Suppressor macrophage treated with lipopolysaccharide for 1 hour (primary cell): ENCODE measurements at places on chromosomes 2 and 18.

GRCh38 chr2:168090366-168091135 lies 156.8 kb downstream of the STK39 start:
- DNase-seq = no peak

DNA sequence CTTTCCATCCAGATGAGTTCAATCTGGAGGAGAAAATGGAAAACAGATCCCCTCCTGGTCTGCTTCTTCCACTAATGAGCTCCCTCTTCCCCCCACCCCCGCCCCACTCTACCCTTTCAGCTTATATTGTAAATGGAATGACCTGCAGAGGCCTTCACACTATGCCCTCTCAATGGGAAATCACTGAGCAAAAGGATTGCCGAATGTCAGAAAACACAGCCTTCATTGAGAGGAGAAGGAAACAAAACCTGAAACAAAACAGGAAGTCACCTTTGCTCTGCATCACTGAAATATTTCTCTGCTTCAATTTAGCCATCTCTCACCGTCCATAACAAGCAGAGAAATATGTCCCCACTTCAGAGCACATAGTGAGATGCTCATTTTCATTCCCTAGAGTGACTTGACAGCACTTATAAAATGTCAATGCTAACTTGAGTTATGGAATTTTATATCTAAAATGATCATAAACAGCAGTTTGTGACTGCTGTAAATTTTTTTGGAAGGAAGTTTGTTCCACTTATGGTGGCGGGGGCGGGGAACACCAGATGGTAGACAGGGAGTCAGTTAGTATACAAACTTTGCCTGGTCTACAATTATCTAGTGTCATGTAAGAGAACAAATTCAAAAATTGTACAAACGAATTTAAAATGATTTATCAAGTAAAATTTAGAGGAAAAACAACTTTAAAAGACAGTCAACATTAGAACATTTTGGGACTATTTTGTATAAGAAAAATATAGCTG lies 1.8 kb upstream of the FRZB start:
- DNase-seq = no peak

DNA sequence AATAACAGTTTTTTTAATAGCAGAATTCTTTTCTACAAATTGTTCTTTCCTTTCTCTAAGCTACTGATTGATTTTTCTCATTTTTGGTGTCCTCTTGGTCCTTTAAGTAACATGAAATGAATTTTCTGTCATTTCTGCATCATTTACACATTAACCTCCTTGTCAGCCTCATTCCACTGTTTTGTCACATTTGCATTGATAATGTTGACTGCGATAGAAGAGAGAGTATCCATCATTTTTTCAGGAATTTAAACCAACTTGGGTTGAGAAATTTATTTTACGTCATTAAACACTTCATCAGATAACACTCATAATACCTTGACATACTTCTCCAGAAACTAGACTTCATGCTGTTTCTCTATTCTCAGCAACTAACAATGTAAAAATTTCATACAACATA lies 422.2 kb downstream of the LRRTM4 start:
- DNase-seq = no peak

GRCh38 chr2:174281736-174282135 lies 33.4 kb upstream of the OLA1 start:
- DNase-seq = peak; percentile 86

DNA sequence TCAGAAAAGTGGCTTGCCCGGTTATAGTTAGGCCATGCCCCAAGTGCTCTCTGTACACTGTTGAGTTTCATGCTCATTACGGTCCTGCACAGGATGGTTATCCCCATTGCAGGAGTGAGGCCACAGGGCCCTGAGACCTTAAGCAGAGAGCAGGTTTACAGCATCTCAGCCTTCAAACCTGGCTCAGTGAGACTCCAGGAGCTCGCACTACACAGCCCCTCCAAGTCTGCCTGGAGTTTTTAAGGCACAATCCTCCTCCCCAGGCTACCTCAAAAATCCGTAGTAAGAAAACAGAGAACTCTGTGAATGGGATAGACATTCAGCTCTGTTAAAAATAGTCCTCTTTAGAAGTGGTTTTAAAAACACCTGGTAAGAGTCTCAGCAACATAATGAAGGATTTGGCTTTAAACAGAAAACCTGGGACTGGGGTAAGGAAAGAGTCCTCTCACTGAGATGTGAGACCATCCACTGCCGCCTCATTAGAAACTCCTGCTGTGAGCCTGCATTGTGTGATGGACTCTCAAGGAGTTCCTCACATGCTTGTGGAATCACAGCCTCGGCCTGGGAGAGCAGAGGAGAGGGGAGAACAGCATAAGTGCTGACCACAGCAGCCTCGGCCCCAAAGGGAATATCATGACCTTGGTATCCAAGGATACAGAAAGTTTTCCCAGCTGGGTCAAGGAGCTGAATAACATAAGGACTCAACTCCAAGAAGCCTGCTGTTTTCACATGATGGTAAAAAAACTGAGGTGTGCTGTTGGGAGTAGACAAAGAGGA lies 214.8 kb downstream of the ATAD2B start:
- no peak for DNase-seq

GRCh38 chr2:228901531-228901930 lies 369.6 kb downstream of the PID1 start:
- DNase-seq = no peak

DNA sequence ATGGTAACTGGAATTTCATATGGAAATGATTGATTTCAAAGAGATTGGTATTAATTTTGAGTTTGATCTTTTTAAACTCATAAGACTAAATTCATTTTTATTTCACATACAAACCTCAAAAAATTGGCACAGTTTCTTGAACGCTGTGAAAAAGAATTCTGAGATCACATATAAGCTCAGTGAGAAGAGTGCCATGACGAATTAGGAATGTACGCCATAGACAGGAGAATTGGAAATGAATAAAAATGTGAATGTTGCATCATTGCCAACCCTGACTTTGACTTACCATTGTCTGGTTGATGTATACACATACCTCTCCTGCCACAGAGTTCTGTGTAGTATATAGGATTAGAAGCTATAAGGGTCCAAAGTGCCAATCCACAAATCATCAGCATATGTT lies 290.4 kb upstream of the ZC3H15 start:
- DNase-seq = no peak

GRCh38 chr2:52933878-52934277 lies 833.7 kb upstream of the CHAC2 start:
- no peak for DNase-seq
